ENCODE measurements at places on chromosomes 3 and 15.

DNA sequence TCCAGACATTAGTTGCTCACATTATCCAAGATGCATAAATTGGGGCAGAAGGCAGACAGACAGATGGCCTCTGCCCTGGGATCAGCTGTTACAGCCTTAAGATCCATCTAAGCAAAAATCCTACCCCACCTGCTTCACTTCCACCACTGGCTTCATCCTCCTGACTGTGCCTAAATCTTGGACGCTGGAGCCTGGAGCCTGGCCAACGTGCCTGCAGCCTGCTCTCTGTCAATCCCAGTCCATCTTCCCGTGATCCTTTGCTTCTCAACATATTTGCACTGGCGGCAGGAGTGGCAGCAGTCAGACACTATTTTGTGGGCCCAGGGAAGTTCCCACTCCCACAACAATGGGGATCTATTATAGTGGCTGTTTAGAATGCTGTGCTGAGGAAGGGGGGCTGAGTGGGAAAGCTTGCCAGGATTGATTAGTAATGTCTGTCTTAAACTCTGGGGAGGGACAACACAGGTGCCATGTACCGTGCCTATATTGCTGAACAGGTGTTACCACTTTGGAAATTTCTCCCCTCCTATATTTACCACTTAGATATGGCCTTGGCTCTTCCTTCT, 121.2 kb downstream of the MEGF11 start:
- no peak for DNase-seq
- H3K4me3 ChIP-seq = no peak overlapping the region
- H3K27ac ChIP-seq = no peak overlapping the region

DNA sequence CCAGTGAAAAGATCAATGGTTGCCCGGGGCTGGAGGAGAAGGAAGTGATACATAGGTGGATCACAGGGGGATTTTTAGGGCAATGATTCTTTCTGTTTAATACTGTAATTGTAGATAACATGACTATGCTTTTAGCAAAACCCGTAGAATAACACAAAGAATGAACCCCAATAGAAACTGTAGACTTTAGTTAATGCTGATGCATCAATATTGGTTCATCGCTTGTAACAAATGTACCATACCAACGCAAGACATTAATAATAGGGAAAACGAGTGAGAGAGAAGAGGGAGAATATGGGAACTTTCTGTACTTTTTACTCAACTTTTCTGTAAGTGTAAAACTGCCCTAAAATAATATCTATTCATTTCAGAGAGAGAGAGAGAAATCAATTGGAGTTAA, 383.3 kb upstream of the ATP11B start:
- no peak overlapping the region for H3K27ac ChIP-seq
- no peaks in the 10 kb centered on the region for H3K27me3 ChIP-seq
- no peak for DNase-seq
- no peaks in the 10 kb centered on the region for H3K36me3 ChIP-seq

DNA sequence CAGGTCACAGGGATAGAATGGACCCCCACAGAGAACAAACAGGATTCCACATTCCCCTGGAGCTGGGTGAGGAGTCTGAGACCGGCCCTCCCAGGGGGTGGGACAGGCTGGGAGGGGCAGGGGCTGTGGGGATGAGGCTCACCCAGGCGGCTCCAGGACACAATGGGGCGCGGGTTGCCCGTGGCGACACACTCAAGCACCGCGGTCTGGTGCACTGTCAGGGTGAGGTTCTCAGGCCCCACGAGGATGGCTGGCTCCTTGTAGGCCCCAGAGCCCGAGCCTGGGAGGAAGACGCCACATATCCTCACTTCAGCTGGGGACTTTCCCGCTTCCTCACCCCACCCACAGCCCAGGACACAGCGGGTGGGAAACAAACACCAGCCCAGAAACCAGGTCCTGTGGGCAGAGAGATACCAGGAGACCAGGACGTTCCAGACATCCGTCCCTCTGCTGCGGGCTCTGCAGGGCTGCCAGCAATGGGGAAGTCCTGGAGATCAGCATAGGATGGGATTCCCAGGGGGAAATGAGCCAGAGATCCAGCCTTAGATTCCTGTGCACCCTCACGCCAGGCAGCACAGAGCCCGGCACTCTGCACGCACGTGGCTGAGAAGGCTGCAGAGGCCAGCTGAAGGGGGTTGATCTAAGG, 30.2 kb downstream of the RNU5B-1 start:
- DNase-seq = no peak
- H3K36me3 ChIP-seq = no peaks in the 10 kb centered on the region
- H3K4me3 ChIP-seq = no peak overlapping the region
- peaks cover 67% of the 10 kb centered on the region for H3K27me3 ChIP-seq
- no peak overlapping the region for H3K27ac ChIP-seq

DNA sequence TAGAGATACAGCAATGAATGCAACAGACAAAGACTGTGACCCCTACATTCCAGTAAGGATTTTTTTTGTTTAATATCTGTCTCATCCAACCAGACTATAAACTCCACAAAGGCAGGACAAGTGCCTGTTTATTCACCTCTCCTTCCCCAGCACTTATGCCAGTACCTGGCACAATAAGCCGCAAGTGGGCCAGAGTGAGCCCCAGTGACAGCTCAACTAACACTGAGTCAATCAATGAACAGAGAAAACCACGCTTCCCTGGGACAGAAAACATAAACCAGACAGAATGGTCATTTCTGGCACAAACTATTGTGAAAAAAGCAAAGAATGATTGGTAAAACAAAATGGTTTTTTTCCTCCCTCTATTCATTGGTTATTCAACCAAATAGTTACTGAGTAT, 52.2 kb downstream of the RYK start:
- H3K4me3 ChIP-seq = no peak overlapping the region
- no peaks in the 10 kb centered on the region for H3K27me3 ChIP-seq
- no peak for DNase-seq
- no peaks in the 10 kb centered on the region for H3K4me1 ChIP-seq
- H3K36me3 ChIP-seq = peaks cover 61% of the 10 kb centered on the region

- no peaks in the 10 kb centered on the region for H3K27me3 ChIP-seq
- peak; percentile 19 for DNase-seq
- peak within 1 kb of the TSS; percentile 37 for H3K4me3 ChIP-seq
- H3K4me1 ChIP-seq = peaks cover 53% of the 10 kb centered on the region
- H3K36me3 ChIP-seq = no peaks in the 10 kb centered on the region
- peak within 1 kb of the TSS; percentile 57 for H3K27ac ChIP-seq
Observed at GRCh38 chr3:111541911-111542483, at the start of gene CD96. CD96 (plus strand) TSS chr3:111542197; CDS start chr3:111542249, 52 bp downstream.

GRCh38 chr15:89665449-89666181, 10.3 kb upstream of the KIF7 start:
- peak overlapping the region; percentile 29 for H3K4me3 ChIP-seq
- DNase-seq = no peak
- peaks cover 34% of the 10 kb centered on the region for H3K27me3 ChIP-seq
- peaks cover 5% of the 10 kb centered on the region for H3K4me1 ChIP-seq

GRCh38 chr3:58638591-58638990, 28.0 kb downstream of the FAM3D start:
- DNase-seq = no peak
- no peak overlapping the region for H3K27ac ChIP-seq
- H3K4me1 ChIP-seq = peaks cover 7% of the 10 kb centered on the region
- peaks cover 17% of the 10 kb centered on the region for H3K27me3 ChIP-seq

GRCh38 chr3:105162448-105162847, 204.3 kb upstream of the ALCAM start:
- H3K4me1 ChIP-seq = no peaks in the 10 kb centered on the region
- H3K27ac ChIP-seq = no peak overlapping the region
- no peaks in the 10 kb centered on the region for H3K27me3 ChIP-seq
- DNase-seq = no peak
- H3K36me3 ChIP-seq = no peaks in the 10 kb centered on the region

GRCh38 chr3:49649576-49649975, 24.6 kb upstream of the APEH start:
- no peaks in the 10 kb centered on the region for H3K27me3 ChIP-seq
- H3K4me3 ChIP-seq = no peak overlapping the region
- DNase-seq = no peak
- H3K36me3 ChIP-seq = no peaks in the 10 kb centered on the region
- H3K4me1 ChIP-seq = peaks cover 5% of the 10 kb centered on the region

- H3K4me1 ChIP-seq = peaks cover 2% of the 10 kb centered on the region
- no peak overlapping the region for H3K4me3 ChIP-seq
- H3K36me3 ChIP-seq = peaks cover 20% of the 10 kb centered on the region
- DNase-seq = no peak
- no peaks in the 10 kb centered on the region for H3K27me3 ChIP-seq
Observed at GRCh38 chr3:149180057-149180573, 41.5 kb downstream of the CP start.

GRCh38 chr15:89074402-89075012, 13.7 kb upstream of the ABHD2 start:
- H3K4me1 ChIP-seq = peaks cover 22% of the 10 kb centered on the region
- H3K36me3 ChIP-seq = no peaks in the 10 kb centered on the region
- no peak for DNase-seq
- no peak overlapping the region for H3K4me3 ChIP-seq
- peak overlapping the region; percentile 2 for H3K27ac ChIP-seq
- peaks cover 32% of the 10 kb centered on the region for H3K27me3 ChIP-seq

DNA sequence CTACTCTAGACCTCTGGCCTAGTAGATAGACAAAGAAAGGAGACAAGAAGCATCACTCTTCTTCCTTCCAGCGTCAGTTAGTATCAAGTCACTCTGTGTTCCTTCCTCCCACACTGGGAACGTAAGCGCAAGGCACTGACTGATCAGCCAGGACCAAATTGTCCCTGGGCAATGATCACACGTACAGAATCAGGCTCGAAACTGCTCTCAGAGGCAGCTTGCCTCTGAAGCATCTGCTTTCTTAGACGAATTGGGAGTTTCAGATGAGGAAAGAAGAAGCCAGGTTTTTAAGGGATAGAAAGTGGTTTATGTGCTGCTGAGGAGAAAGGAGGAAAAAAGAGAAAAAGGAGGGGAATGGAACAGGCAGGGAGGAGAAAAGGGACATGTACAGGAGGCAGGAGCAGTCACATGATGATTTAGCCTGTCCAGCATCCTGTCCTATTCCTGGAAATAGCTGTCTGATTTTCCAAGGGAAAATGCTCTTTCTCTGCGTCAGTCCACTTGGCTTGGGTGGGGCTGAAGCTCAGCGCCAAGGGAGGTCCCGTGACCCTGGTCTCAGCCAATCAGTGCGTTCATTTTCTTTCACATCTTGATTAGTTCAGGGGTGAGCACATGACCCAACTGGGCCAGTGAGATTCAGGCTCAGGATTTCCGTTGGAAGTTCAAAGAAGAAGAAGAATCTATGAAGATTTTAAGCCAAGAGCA, 102.0 kb upstream of the PRICKLE2 start:
- no peaks in the 10 kb centered on the region for H3K36me3 ChIP-seq
- no peaks in the 10 kb centered on the region for H3K4me1 ChIP-seq
- no peaks in the 10 kb centered on the region for H3K27me3 ChIP-seq
- DNase-seq = no peak

DNA sequence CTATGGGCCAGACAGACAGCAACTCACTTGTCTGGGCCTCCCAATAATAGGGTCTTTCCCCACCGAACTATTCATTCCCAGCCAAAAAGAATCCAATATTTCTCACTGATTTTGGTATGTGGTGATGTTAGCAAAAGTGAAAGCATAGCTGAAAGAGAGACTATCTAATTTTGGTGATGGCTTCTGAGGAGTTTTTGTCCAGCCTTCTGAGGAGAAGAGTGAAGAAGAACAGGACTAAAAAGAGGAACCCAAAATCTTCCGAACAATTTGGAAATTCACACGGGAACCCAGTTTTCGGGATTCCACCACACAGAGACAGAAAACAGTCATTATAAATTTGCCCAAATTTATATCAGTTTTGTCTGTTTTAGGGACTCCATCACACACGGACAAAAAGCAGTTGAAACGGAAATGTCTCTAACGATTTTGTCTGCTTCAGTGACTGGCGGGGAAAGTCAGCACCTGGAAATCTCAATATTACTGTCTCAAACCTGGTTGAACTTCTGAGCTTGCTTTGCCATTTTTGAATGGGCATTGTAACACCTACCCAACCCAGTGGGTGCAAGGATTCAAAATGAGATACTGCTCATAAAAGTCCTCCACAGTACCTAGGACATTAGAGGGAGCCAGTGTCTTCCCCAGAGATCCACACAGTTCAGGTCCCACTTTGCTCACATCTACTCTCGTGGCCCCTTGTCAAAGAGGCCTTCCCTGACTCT, 9.1 kb downstream of the CD80 start:
- H3K4me3 ChIP-seq = peak overlapping the region; percentile 48
- H3K36me3 ChIP-seq = peaks cover 82% of the 10 kb centered on the region
- DNase-seq = no peak
- H3K4me1 ChIP-seq = peaks cover 55% of the 10 kb centered on the region

GRCh38 chr3:55876560-55876959, 389.5 kb upstream of the WNT5A start:
- no peaks in the 10 kb centered on the region for H3K36me3 ChIP-seq
- H3K4me1 ChIP-seq = no peaks in the 10 kb centered on the region
- no peak overlapping the region for H3K4me3 ChIP-seq
- DNase-seq = no peak
- no peaks in the 10 kb centered on the region for H3K27me3 ChIP-seq

GRCh38 chr15:82137261-82137660, 91.4 kb upstream of the MEX3B start:
- peaks cover 38% of the 10 kb centered on the region for H3K36me3 ChIP-seq
- no peak overlapping the region for H3K4me3 ChIP-seq
- H3K27ac ChIP-seq = no peak overlapping the region
- peaks cover 7% of the 10 kb centered on the region for H3K4me1 ChIP-seq

- no peak for DNase-seq
- H3K27ac ChIP-seq = peak overlapping the region; percentile 47
- H3K27me3 ChIP-seq = no peaks in the 10 kb centered on the region
- H3K4me1 ChIP-seq = peaks cover 32% of the 10 kb centered on the region
- no peak overlapping the region for H3K4me3 ChIP-seq
- H3K36me3 ChIP-seq = peaks cover 3% of the 10 kb centered on the region
Observed at GRCh38 chr3:39282057-39282456, 2.2 kb upstream of the CX3CR1 start.

GRCh38 chr3:86801921-86802320, 189.0 kb downstream of the VGLL3 start:
- no peaks in the 10 kb centered on the region for H3K36me3 ChIP-seq
- H3K4me1 ChIP-seq = no peaks in the 10 kb centered on the region
- H3K4me3 ChIP-seq = no peak overlapping the region

DNA sequence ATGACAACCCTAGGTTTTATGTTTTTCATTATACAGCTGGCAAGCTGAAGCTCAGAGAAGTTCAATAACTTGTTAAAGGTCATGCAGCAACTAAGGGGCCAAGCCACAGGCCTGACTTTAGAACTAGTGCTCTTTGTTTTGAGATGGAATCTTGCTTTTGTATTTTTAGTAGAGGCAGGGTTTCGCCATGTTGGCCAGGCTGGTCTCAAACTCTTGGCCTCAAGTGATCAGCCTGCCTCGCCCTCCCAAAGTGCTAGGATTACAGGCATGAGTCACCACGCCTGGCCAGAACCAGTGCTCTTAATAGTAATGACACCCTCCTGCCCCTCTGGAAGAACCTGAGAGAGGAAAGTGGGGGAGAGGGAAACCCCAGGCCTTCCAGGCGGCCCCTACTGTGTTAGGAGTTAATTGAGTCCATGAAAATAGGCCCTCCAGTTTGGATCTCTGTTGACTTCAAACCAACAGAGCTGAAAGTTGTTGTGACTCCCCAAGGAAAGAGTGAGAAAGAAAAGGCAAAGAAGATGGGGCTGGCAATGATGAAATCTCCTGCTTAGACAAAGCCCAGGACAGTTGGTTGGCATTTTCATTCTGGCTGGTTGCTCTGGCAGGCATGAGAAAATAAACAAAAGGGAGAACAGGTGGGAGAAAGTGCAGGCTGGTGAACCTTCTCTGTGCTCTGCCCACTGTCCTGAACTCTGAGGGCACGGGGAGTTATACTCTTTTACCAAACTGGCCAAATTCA, 3.6 kb upstream of the PRRT3 start:
- peaks cover 8% of the 10 kb centered on the region for H3K36me3 ChIP-seq
- H3K27ac ChIP-seq = no peak overlapping the region
- H3K27me3 ChIP-seq = no peaks in the 10 kb centered on the region
- H3K4me1 ChIP-seq = peaks cover 9% of the 10 kb centered on the region
- no peak for DNase-seq

GRCh38 chr15:66023311-66023972, 154.2 kb downstream of the RAB11A start:
- no peak for DNase-seq
- H3K36me3 ChIP-seq = no peaks in the 10 kb centered on the region
- H3K27me3 ChIP-seq = peaks cover 20% of the 10 kb centered on the region
- no peak overlapping the region for H3K27ac ChIP-seq
